ENCODE measurements at places on chromosomes 1 and 21.

DNA sequence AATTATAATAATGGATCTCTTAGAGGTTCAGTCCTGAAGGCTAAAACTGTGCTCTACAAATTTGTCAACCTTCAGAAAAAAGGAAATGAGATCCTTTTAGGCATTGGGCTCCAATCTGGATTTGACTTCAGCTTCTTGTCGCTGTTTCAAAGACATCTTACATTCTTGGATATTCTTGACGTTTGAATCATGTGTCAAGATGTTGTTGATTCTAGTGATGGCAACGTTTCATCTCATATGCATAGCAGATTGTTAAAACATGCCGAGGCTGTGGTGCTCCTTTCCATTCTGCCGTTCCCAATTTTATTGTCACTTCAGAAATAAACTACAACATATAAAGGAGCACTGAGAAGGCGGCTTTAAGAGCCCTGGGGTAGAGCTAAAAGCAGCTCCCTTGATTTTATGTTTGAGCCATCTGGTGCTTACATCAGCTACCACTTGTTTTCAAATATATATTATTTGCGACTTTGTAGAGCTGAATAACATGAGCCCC is 467.6 kb upstream of the ZRANB2 start:
- DNase-seq = no peak

DNA sequence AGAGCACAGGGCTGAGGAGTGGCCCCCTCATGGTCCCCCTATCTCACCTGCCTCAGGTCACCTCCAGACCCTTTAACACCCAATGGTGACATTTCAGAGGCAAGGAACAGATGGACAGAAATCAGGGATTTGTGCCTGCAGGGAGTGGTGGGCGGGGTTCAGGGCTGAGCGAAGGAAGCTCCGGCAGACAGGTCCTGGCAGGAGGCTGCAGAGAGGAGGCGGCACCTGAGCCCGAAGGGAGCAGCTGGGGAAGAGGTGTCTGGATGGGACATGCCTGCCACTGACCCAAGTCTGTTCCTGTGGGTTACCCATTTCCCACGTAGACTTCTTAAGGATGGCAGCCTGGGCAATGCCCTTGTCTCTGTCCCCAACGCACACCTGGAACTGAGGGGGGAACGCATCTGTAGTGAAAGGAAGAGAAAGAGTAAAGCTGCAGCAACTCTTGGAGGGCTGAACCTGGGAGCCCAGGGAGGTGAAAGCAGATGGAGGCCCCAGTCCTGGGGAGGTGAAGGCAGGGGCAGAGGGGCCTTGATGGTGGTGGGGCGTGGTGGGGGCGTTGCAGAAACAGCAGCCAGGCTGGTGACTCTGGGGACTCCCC is 61.6 kb upstream of the ADARB1 start:
- no peak for DNase-seq

GRCh38 chr1:228530086-228530758 is 43.0 kb downstream of the RNF187 start:
- no peak for DNase-seq

- DNase-seq = no peak
Observed at GRCh38 chr1:23167353-23168078, 1.1 kb downstream of the LUZP1 start.

DNA sequence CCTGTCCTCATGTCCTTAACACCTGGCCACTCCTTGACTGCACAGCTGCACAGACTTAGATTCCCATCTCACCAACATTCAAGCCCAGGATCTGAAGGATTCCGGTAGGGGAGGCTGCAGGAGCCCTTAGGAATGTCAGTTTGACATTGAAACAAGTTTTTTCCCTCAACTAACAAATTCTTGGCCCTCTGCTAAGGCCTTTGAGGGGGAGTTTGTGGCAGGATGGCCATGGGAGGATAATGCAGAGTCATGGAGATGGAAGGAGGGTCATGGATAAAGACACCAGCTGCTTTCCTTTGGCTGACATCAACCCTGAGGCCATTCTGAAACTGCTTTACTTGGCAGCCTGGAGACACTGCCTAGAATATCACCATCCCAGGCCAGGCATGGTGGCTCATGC is 63.4 kb upstream of the PPP2R5A start:
- no peak for DNase-seq

GRCh38 chr1:34984435-34984792 is 733 bp downstream of the TMEM35B start:
- no peak for DNase-seq

DNA sequence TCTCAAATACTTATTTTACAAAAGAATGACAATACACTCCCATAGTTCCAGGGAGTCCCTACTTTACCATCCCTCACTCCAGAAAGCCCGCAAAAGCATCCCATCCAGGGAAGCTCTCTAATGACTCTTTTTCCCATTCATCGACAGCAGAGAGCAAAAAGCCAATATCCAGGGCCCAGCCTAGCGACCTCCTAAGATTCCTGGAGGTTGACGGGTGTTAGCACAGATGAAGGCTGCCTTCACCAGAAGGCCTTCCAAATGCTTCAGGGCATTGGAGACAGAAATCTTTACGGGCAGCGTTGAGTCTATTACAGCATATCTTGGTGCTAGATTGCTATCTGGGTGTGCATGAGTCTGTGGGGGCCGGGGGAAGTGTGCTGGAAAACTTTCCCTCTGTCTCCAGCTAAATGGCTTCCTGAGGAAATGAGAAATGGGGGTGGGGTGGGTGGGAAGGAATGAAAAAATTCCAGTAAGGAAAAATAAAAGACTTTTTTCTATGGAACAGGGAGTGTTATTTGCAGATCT is 136.6 kb downstream of the PROX1 start:
- DNase-seq = no peak

DNA sequence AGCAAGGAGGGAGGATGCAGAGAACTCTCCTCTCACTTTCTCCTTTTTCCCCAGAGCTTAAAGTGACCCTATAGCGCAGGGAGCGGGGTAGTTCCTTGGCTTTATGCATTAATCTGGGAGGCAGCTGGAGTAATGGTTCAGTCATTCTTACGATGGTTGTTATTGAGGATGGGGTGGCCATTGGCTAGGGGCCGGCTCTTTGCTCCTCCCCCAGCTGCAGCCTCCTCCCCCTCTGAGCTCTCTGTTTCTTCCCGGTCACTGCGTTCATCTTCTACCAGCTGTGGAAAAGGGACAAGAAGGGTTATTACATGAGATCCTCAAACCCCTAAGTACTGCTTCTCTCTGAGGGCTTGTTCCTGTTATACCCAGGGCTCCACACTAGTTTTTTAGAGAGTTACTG is 8.6 kb downstream of the CERS2 start:
- no peak for DNase-seq

GRCh38 chr1:116492358-116492811 is 78.4 kb downstream of the CD58 start:
- DNase-seq = no peak

DNA sequence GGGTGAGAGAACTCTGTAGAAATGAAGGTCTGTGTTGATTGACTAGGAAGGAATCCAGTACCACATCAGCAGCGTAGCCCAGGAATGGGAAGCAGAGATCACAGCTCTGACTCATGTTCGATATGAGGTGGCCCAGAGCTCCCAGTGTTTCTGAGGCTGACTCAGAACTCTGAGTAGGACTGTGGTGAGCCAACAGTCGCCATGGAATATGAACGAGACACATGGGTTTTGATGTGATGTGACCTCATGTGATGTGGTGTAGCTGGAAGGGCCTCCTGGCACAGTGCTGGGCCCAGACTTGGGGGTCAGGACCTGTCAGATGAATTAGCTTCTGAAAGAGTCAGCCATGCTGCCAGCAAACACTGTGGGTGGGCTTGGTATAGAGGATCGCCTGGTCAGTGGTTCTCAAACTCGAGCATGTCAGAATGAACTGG is 237.0 kb downstream of the MRPL39 start:
- DNase-seq = no peak

GRCh38 chr1:30511991-30512913 is 211.1 kb downstream of the MATN1 start:
- DNase-seq = no peak

GRCh38 chr1:190323530-190323929 is 154.1 kb downstream of the BRINP3 start:
- DNase-seq = no peak

GRCh38 chr1:78799926-78800325 is 150.3 kb downstream of the IFI44 start:
- no peak for DNase-seq

- DNase-seq = no peak
Observed at GRCh38 chr1:21267191-21268077, 22.8 kb downstream of the ECE1 start.

- no peak for DNase-seq
Observed at GRCh38 chr1:5575396-5575940, 416.8 kb downstream of the NPHP4 start.

- DNase-seq = no peak
Observed at GRCh38 chr1:1232208-1232795, at the start of gene B3GALT6. Gene B3GALT6 (plus strand): TSS chr1:1232237. CDS start chr1:1232279, 42 bp downstream.

- DNase-seq = no peak
Observed at GRCh38 chr1:52153010-52153409, 11.1 kb downstream of the ZFYVE9 start.

DNA sequence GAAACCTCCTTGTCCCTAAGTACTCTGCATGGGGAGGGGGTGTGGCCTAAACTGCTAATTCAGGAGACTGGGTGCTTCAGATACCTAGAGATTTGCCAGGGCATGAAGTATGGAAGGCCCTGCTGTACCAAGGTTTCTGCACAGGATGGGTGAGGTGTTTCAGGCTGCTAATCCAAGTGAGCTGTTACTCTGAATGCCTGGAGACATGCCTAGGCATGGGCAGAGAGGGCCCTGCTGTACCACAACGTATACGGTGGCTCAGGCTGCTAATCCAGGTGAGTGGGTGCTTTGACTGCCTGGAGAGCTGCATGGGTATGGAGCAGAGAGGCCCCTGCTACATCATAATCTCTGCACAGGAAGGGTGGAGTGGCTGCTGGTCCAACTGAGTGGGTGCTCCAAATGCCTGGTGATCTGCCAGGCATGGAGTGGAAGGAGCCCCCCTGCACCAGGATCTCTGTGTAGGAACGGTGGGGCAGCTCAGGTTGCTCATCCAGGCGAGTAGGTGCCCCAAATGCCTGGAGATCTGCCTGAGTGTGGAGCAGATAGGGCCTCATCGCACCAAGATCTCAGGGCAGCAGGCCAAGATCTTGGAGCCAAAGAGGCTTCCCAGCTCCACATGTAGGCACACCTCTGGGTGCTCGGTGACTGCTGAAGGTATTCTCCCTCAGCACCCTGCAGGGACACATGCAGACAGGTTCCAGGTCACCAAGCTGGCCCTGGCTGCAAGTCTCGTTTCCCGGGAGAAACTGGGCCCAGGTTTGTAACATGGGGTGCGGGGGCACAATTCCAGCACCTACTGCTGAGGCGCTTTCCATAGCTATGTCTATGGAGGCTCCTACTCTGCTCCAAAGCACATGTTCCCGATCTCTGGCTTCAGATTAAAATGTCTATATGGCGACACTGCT is 252.5 kb upstream of the PLXNA2 start:
- no peak for DNase-seq

DNA sequence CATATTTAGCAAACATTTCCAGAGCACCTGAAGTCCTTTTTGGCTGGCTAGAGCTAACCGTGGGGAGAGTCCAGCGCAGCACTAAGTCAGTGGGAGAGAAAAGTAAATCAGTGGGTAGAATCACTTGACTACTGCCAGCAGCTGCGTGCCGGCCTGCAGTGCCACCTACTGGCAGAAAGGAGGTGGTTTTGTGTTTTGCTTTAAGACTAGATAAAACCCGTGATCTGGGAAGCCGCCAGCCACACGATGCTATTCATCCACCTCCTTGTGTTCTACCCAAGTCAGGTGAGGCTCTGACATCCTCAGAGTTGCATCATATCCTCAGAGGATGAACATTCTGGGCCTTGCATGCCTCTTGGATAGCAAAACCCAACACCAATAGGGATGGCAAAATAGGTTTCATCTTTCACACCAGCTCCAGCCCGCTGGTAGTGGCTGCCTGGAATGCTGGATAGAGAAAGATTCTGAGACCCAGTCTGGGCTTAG is 14.1 kb upstream of the HEYL start:
- peak; percentile 25 for DNase-seq

- no peak for DNase-seq
Observed at GRCh38 chr1:169124459-169124858, 18.0 kb downstream of the ATP1B1 start.

- no peak for DNase-seq
Observed at GRCh38 chr1:168734271-168734670, 5.3 kb upstream of the DPT start.

DNA sequence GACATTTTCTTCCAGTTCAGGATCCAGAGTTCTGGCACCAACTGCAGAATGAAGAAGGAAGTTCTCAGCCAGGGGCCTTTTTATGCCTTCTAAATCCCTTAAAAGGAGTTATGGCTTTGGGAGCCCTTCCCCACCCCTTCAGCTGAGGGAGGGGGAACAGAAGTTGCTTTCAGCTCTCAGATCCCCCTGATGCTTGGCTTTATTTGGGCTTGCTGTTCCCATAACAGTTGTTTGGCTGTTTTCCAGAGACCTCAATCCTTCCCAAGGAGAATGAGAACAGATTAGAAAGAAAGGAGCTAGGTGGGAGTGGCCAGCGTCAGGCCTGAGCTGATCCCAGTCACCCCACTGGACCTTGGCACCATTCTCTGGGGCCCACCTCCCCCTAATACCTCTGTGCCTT is at the start of gene RPE65:
RPE65 (minus strand) TSS at position 54 of the 400 bp plus-strand sequence; CDS start at position 5, 49 bp downstream.
- no peak for DNase-seq

DNA sequence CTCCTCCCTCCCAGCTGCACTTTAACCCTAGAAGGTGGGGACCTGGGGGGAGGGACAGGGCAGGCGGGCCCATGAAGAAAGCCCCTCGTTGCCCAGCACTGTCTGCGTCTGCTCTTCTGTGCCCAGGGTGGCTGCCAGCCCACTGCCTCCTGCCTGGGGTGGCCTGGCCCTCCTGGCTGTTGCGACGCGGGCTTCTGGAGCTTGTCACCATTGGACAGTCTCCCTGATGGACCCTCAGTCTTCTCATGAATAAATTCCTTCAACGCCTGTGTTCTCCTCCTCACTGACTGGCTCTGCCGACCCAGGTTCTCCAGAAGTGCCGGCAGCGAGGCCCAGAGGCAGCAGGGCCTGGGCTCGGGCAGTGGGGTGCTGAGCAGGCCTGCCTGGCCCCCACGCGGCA is 6.5 kb upstream of the HTR6 start:
- no peak for DNase-seq

DNA sequence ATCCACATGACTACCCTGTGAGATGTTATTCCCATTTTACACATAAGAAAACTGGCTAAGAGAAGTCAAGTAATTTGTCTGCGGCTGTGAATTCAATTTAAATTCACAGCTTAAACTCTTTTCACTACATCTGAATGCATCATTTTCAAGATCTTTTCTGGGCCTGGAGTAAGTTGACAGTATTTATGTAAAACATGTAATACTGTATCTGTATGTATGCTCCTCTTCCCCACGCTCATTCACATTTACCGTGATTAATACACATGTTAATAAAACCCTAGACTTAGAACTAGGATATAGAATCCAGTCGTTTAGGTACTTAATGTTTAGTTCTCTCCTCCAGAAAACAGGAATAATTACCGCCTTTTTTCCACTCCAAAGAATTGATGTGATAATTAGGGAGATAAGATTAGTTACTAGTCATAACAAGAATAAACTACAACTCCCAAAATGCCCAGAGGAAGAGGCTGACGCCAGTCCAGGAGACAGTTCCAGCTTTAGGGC is 442 bp upstream of the PPP1R12B start:
- no peak for DNase-seq

DNA sequence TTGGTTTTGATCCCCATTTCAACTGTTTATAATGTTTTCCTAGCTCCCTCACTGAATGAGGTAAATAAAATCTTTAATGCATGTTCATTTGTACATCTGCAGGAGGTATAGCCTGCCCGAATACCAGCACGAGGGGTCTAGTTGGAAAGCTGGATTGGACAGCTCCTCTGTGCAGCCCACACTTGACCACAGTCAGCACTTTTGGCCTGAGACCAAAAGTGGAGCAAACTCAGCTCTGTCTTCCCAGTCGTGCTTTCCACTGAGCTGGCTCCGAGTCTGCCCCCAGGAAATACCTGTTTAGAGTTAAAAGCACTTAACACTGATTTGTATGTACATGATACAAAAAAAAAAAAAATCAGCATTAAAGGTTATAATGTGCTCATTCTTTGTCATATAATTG is 224.4 kb downstream of the DSCAM start:
- DNase-seq = no peak

Data from glomerular endothelial cell (primary cell).